Hepatic stellate cell (primary cell): ENCODE measurements at places on chromosomes 6 and 20.

GRCh38 chr20:22719167-22719591 lies 134.8 kb upstream of the FOXA2 start:
- DNase-seq, result no peak

DNA sequence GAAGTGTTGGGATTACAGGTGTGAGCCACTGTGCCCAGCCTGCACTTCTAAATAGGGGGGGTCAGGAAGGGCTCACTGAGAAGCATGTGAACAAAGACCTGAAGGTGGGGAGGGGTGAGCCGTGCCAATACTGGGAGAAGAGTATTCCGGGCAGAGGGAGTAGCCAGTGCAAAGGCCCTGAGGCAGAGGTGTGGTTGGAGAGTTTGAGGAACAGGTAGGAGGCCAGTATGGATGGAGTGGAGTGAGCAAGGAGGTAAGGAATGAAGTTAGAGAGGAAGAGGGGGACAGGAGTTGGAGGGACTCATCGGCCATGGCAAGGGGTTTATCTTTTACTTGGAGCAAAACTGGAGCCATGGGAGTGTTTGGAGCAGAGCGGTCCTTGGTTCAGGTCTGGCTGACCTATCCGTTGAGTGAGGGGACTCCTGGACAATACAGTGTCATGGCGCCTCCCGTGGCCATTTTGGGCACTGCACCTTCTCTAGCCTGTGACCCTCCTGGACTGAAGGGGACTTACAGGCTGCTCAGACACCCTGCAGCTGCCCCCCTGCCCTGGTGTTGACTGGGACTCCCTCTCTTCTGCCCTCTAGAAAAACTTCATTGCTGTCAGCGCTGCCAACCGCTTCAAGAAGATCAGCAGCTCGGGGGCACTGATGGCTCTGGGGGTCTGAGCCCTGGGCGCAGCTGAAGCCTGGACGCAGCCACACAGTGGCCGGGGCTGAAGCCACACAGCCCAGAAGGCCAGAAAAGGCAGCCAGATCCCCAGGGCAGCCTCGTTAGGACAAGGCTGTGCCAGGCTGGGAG lies 12.1 kb downstream of the FOXS1 start:
- DNase-seq, result peak; percentile 76

DNA sequence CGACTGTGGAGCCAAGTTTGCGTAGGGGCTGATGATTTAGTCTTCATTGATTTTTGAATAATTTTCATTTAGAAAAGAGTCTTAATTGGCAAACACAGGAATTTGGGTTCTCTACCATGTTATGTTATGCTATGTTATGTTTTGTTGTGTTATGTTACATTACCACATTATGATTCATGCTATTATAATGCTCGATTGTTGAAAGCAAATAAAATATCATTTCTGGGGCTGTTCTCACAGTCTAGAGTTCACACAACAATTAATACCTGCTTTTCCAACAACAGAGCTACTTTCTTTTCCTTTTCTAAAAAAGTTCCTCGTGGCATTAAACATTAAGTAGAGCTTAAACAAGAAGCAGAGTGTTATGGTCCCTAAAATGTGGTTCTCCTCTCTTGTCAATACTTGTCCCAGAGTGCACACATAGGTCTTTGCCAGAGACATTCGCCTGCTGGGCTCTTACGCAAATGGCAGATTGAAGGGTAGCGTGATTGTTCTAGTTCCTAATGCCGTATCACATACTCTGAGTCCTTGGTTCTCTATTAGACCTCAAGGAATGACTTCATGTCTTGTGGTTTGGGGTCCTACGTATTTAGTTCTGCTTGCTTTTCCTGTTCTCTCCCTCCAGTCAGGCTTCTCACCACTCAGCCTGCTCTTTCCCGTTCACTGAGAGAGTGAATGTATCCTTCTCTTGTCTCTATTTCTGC lies 370.3 kb downstream of the CD109 start:
- no peak for DNase-seq

- no peak for DNase-seq
Measured at GRCh38 chr6:15411766-15412165, 165.9 kb downstream of the JARID2 start.

- DNase-seq, result no peak
Measured at GRCh38 chr6:114171473-114171872, 171.3 kb downstream of the HS3ST5 start.

DNA sequence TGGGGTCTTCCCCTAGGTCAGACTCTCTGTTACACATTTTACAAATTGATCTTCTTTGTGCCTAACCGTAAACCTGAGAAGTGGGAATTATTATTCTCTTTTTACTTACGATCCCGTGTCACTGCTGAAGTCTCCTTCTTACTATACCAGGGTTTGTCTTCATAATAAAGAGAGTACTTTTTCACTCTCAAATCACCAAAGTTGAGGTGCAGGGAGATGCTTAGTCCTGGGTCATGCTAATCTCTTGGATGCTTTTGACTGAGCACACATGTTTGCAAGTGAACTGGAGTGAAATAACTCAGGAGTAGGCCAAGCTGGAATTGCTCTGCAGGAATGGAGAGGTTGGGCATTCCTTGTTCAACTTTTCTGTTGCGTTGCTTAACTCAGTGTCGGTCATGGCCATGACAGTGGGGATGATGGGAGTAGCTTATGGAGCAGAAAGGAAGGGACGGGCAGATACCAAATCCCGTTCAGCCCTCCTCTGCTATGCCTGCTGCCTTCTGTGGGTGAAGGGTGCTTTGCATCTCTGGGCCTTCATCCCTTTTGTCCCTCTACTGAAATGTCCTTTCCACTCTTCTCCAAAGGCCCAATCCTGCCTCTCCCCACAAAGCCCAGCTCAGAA lies 15.2 kb upstream of the TAGAP start:
- DNase-seq, result no peak

DNA sequence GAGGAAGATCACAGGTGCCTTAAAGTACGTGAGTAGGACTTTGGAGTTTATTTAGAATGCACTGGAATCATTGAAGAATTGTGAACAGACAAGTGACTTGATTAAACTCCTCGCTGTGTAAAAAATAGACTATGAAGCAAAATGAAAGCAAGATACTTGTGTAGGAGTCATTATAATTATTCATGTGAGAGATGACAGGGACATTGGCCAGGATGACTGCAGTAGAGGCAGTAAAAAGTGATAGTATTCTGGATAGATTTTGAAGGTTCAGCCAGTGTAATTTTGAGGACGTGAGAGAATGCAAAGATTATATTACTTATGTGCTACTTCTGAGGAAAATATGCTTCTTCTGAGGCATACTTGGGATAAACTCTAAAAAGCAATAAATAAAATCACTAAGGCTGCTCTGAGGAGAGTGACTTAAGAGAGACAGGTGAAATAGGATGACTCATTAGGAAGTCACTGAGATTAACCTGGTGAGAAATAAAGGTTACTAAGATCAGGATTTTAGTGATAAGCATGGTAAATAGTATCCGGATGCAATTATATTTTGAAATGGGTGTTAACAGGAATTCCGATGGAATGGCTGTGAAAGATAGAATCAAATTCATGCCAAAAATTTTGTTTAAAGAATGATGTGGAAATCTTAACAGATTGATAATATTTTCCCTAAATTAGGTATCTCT lies 202.0 kb downstream of the CENPW start:
- no peak for DNase-seq

DNA sequence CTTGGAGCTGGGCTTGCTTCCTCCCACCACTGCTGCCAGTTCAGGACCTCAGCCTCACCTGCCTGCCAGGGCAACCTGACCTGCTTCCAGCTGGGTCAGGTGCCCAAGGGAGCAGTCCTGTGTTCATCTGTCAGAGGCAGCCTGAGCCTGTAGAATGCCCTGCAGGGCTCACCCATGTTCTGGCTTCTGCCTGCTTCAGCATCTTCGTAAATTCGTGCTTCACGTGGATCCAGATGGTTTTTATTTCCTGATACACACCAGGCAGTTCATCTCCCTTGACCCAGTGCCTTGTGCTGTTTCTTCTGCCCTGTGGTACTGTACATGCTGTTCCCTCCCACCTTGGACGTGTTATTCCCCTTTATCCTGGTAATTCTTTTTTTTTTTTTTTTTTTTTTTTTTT lies 50.2 kb downstream of the ARID1B start:
- no peak for DNase-seq

GRCh38 chr20:17403461-17403860 lies 127.7 kb downstream of the BFSP1 start:
- no peak for DNase-seq

GRCh38 chr6:119028091-119028490 lies 50.4 kb downstream of the FAM184A start:
- DNase-seq, result no peak
